SK-N-DZ (cell line): ENCODE measurements at places on chromosomes 13 and 19.

GRCh38 chr19:5006201-5006600 lies 37.3 kb downstream of the KDM4B start:
- no peak for DNase-seq

- DNase-seq = peak; percentile 27
Measured at GRCh38 chr13:47418206-47418920, 521.5 kb upstream of the HTR2A start.

GRCh38 chr13:85316506-85317025 lies 482.7 kb downstream of the SLITRK6 start:
- no peak for DNase-seq

GRCh38 chr13:93268327-93269028 lies 41.9 kb downstream of the GPC6 start:
- no peak for DNase-seq

GRCh38 chr13:103250071-103250470 lies 183.9 kb upstream of the SLC10A2 start:
- no peak for DNase-seq

GRCh38 chr19:39802958-39803357 lies 24.3 kb downstream of the LEUTX start:
- no peak for DNase-seq

DNA sequence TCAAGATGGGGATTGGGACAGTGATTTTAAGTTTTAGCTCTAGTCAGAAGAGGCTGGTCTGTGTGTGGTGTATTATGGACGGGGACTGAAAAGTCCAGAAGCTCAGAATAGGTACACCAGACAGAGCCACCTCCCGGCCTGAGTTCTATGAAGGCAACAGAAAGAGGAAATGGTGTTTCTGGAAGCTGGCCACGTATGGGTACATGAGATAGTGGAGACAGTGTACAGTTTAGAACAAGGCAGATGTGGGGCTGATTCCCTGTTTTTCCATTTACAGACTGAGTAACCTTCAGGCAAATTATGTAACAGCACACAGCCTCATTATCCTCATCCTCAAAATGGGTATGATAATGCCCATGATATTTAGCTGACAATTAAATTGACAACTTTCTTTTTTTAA lies 1.3 kb downstream of the ZNF175 start:
- DNase-seq = no peak

DNA sequence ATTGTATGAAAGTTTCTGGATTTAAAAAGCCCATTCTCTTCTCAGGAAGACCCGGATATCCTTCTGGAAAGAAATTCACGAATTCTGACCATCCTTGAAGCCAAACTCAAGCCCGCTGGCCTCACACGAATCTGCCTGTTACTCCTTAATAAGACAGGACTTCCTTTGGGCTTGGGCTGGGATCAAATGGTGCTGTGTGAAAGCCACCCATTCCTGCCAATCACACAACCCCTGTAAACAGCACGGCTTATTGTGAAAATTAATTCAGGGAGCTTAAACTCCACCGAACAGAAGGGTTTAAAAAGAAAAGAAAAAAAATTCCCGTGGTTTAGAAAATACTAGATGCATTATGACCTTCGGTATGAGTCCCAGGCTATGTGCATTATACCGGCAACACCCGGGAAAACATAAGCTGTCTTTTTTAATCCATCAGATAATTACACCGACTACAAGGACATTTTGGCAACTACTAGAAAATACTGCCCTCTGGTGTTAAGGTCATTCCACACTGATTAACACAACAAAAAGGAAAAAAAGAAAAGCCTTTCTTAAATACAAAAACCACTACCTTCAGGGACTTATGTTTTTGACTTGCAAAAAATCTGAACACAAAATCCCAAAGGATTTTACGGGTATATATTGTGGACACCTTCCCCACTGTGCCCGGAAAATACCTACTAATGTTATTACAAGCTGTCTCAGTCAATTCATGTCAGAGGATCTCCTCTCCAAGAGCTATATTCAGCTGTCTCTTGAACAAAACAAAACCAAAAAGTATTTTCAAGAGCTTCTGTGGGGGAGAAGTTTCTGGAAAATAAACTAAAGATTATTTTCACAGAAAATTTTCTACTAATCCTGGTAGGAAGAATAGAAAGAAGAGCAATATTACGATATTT lies 76.0 kb upstream of the LSM14A start:
- DNase-seq = peak; percentile 58
